GM13977 (cell line): ENCODE measurements at places on chromosomes 2 and 18.
A peak's percentile ranks its signal among the peaks of the same experiment; 100 is the strongest.

DNA sequence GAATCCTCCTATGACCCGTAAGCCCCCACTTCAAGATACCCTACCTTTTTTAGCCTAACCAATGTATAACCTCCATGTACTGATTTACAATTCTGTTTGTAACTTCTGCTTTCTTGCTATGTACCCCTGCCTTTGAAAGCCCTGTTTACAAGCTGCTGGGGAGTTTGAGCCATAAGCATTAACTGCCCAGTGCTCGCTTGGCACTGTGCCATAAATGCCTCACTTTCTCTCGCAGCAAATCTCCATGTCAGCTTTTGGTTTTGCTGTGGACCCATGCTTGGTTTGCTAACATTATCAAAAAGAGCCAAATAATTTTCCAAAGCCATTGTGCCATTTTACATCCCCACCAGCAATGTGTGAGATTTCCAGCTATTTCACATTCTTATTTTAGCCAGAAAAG is 51.8 kb downstream of the TEX51 start:
- DNase-seq: no peak

DNA sequence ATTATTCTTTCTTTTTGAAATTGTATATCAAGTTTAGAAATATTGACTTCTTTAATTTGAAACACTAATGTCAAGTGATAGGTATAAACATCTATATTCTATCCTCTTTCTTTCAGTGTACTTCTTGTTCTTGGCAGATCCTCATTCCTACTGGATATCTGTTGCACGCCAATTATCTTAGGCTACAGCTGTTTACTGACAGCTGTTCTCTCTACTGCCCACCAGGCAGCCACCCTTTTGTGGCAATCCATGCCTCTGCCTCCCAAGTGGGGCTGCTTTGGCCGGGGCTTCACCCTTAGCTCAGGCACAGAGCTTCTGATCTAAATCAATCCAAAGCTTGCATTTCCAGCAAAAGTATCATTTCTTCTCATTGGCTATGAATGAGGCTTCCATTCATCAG is 50.6 kb upstream of the ITSN2 start:
- DNase-seq: no peak

DNA sequence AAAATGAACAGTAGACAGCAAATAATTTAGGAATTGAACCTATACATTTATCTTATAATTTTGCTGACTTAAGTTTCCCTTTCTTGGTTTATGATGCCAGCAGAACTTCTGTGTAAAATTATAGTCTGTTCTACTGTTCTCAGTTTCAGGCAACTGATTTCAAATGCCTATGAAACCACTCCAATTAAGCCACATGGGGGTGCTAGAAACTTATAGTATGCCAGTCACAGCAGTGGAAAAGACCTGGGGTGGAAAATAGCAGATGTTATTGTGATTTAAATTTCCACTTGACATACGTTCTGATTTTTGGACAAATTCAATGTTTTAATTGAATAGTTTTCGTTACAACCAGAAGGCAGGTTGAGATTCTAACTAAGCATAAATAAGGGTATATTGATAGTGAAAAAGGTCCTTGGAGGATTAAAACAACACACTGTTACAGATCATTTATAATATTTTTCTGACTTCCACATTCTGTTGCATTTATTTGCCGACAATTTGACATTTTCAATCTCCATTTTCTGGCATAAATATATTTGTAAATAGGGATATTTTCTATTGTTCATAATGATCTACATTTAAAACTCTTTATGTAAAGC is 61.4 kb downstream of the CPS1 start:
- no peak for DNase-seq

DNA sequence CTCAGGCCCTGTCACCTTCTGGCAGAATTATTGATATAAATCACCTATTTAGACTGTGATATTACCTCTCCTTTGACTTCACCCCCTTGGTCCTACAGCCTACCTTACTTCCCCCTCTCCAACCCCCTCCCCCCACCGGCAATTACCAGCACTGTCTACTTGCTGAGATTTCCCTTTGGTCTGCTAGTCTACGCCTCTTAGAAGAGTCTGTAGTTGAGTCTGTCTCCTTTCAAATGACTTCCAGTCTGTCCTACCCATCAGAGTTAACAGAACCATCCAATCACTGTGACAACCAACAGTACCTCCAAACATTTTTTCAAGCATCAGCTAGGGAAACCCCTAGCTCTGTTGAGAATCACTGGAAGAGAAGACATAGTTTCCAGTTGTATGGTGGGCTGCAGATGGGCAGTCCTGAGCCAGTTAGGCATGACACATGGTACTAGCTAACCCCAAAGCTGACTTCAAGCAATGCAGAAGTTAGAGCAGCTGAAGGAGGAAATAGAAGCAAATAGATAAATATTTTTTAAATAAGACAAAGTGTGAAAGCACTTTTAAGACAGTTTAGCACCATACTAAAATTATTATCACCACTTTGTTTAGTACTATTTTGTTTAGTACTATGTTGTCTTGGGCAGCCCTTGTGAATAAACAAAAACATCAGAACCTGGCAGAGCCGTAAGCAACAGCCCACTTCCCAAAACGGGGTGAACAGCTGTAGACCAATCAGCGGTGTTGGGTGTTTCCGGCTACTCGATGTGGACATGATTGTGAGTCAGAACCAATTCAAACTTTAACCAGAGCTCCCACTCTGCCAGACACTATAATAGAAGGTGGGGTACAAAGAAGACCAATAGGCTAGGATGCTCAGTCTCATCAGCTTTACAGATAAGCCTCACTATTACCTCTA is 2.7 kb upstream of the ASNSD1 start:
- no peak for DNase-seq

GRCh38 chr2:9497017-9497416 is 22.7 kb downstream of the IAH1 start:
- DNase-seq: no peak

DNA sequence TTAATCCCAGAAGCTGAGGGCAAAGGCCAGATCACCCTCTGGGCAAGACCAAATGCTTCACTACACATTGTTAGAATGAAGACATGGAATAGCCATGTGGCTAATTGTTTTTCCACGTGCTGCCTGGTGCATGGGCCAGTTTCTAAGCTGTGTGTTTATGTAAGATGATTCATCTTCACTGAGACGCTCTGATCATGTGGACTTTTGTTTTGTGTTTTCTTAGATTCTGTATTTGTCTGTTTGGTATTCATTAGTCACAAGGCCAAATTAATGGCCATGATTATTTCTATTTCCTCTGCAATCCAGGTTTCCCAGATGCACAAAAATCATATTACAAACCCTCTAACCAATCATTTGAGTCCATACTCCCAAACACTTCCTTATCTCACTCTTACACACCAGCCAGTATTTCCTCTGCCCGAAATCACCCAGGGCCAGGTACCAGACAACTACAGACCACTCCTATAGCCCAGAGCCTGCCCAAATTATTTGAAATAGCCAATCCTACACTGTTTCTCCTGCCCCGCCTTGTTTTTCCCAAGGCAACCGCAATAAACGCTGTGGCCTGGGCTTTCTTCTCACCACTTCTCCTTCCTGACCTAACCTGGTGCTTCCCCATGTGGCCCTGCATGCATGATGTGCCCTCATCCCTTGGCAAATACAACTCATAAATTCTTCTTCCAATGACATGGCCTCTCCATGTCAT is 94.2 kb upstream of the SP3 start:
- no peak for DNase-seq

DNA sequence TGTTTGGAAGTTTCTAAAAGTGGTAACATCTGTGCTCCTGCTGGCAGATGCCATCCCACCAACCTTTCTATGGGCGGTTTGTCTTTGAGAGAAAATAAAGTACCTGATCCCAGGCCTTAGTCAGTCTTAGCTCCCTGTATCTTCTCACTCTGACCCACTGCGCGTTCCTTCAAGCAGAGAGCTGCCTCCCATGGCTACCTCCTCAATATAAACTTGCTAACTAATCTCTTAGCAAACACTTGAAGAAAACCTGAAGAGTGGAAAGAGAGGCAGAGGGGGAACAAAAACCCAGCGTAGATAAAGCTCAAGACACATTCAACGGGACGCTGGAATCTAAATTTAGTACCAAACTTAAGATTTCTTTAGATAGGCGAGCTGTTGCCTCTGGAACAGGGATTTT is 17.6 kb downstream of the ZEB2 start:
- DNase-seq: no peak

- DNase-seq: peak; percentile 36
Observed at GRCh38 chr2:196160101-196160500, 11.3 kb downstream of the STK17B start.

GRCh38 chr2:240351826-240352426 is 83.5 kb upstream of the GPC1 start:
- DNase-seq: no peak
